ENCODE measurements at places on chromosomes 12 and 14.
A peak's percentile ranks its signal among the peaks of the same experiment; 100 is the strongest.

DNA sequence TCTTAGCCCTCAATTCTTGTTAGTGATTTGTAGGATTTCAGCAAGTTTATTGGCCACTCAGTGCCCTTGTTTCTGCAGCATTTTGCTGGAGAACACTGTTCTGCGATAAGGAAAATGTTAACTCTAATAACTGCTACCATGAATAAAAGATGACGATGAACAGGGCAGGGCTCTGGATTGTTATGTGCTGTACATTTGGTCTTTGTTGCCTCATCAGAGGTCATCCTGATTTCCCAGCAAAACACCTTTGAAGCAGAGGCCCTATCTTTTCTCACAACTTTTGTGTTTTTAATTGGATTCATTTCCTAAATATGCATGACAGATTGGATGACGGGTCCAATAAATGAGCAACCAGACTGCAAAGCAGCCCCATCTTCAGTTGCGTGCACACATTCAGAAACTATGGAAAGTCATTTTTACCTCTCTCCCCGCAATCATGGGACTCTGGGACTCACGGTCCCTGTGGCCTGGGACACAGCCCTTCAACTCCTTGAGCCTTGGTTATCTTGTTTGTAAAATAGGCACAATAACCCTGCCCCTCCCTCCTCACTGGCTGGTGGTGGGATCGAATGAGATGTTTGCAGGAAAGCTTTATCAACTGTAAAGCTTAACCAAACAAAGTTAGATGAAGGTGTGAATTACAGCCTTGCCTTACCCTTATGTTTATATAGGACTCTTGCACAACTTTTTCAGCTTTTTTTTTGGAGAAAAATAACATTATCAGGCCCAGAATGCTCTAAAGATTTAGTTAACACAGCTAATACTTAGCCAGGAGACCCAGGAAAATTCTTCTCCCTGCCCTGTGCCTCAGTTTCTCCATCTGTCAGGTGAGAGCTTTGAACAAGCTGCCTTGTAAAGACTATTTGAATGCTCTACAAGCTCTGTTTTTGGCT, 45.4 kb downstream of the RPH3A start:
- DNase-seq, result no peak

- no peak for DNase-seq
These were observed 29.3 kb downstream of the CMKLR1 start for GRCh38 chr12:108309674-108310312.

GRCh38 chr12:132478845-132479244, 11.1 kb upstream of the FBRSL1 start:
- DNase-seq, result no peak

- no peak for DNase-seq
These were observed 69.8 kb downstream of the GAS2L3 start for GRCh38 chr12:100643246-100643645.

- peak; percentile 78 for DNase-seq
These were observed 64.9 kb downstream of the LLPH start for GRCh38 chr12:66065641-66066136.

- DNase-seq, result no peak
These were observed 98.7 kb downstream of the GAS2L3 start for GRCh38 chr12:100672075-100672592.

- DNase-seq, result no peak
These were observed 822 bp upstream of the RDH5 start for GRCh38 chr12:55719371-55719770.

GRCh38 chr12:49187184-49187583, 1.7 kb downstream of the TUBA1A start:
- peak; percentile 54 for DNase-seq

DNA sequence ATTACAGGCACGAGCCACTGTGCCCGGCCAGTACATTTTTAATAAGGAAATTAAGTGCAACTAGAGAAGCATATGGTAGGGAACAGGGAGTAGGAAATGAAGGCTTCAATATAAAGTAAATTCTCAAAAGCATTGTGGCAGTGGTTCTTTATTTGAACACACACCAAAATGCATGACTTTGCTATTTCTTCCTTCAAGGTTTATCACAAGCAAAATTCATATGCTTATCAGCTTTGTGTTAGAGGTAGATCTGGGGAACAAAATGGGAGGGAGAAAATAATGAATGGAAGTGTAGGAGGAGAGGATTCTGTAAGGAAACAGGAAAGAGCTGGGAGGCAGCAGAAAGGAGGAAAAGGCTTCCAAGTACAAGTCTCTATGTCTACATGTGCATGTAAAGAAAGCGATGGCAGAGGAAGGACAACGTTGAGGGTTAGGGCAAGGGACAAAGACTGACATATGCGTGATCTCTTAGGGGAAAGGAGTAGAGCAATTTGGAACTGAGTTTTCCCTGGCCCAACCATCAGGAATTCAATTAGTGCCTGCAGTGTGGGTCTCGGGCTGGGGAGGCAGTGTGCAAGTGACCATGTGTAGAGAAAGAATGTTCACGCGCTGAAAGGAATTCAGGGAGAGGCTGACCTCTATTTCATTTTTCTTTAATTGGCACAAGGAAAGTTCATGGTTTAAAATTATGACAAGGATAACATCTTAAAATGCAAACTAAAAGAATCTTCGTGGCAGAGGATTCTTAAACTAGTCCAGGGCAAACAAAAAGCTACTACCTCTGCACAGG, 22.9 kb upstream of the RASSF8 start:
- DNase-seq, result no peak

- DNase-seq, result no peak
These were observed 170.1 kb downstream of the STXBP6 start for GRCh38 chr14:24879661-24880386.

All from fibroblast of skin of right biceps (primary cell).